ENCODE measurements at places on chromosomes 11 and 22.

GRCh38 chr11:92838759-92839310 lies 130.6 kb upstream of the MTNR1B start:
- no peak for DNase-seq

- no peak for DNase-seq
Measured at GRCh38 chr11:104968856-104969776, 742 bp upstream of the CASP4 start.

GRCh38 chr11:108890482-108891105 lies 225.7 kb downstream of the DDX10 start:
- no peak for DNase-seq

DNA sequence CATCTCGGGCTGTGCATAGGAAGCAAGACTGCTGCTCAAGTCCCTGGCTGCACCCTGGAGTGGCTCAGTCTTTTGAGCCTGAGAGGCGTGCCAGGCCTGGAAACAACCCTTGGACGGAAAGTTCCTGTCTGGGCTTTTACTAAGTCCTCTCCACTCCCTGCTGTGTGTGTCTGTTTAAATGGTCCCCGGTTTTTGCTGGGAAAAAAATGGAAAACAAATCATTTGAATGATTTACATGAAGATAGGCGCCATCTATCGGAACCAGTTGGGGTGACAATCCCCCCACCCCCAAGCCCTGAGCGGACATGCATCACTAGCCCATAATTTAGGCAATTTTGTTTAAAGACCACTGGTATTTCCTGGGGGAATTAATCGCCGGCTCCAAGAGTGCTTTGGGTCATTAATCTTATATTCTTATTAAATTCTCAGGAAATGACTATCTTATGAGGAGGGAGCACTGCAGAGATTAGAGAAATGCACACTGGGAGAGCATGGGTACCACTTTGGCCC lies 2.7 kb upstream of the GAB2 start:
- DNase-seq = peak; percentile 79

DNA sequence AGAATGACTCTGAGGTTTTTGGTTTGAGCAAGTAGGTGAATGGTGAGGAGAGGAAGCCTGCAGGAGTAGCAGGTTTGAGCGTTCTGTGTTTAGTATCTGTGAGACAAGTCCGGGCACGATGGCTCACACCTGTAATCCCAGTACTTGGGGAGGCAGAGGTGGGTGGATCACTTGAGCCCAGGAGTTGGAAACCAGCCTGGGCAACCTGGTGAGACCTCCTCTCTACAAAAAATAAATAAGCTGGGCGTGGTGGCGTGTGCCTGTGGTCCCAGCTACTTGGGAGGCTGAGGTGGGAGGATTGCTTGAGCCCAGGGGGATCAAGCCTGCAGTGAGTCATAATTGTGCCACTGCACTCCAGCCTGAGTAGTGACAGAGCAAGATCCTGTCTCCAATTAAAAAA lies 9.7 kb upstream of the CENATAC start:
- no peak for DNase-seq

DNA sequence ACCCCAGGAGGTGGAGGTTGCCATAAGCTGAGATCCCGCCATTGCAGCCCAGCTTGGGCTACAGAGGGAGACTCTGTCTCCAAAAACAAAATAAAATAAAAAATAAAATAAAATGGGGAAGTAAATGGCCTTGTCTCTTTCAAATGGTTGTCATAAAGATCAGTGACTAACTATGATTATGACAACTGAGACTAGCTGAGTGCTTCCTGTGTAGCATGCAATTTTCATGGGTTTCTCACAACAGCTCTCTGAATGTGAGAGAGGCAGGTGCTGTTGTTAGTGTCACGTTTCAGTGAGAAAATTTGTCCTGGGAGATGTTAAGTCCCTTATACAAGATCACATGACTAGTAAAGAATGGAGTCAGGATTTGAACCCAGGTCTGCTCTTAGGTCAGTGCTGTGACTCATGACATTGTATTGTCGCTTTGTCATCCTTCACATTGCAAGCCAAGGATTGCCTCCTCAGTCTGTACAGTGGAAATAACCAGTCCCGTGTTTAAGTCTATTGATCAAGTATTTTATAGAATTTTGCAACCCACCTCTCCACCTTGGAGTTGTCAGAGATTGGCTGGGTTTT lies 163.3 kb upstream of the CCDC90B start:
- DNase-seq = no peak

- no peak for DNase-seq
Measured at GRCh38 chr11:78926633-78927338, 352.1 kb upstream of the NARS2 start.

DNA sequence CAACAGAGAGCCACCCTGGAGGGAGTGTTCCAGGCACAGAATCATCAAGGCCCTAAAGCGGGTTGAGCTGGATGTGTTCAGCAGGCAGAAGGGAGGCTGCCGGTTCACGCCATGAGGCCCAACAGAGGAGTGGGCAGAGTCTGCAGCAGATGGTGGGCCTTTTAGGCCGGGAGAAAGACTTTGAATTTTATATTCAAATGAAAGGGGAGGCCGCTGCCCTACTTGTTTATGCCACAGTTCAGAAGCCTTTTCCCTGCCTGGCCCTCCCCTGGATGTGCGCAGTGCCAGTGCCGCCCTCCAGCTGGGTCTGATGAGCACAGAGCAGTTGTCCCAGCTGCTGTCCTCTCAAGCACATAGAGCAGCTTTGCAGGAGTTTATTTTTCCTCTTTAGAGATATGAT lies 46.9 kb upstream of the TTC12 start:
- DNase-seq = no peak

GRCh38 chr11:134691295-134691873 lies 279.3 kb upstream of the B3GAT1 start:
- no peak for DNase-seq

- DNase-seq = peak; percentile 49
Measured at GRCh38 chr11:13339195-13340153, 61.9 kb downstream of the BMAL1 start.

GRCh38 chr11:10201343-10201742 lies 92.7 kb downstream of the SBF2 start:
- DNase-seq = no peak

DNA sequence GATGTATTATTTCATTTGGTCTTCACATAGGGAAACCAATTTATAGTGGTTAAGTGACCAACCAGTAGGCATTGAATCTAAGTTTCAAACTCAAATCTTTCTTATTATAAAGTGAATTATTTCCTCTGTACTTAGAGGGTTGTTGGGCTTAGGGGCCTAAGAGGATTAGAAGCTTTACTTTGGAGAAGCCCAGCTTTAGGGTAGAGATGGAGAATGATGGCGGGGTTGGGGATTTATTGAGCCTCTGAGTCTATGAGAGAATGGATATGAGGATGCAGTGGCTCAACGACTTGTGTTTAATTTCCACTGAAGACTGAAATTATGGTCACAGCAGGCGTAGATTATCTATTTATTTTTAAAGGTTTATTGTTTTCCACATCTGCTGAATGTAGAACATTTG lies 55.5 kb downstream of the CHRDL2 start:
- DNase-seq = no peak

- DNase-seq = no peak
Measured at GRCh38 chr22:33455036-33455435, 396.9 kb upstream of the SYN3 start.

- DNase-seq = no peak
Measured at GRCh38 chr22:25492841-25493734, 71.4 kb upstream of the GRK3 start.

GRCh38 chr11:76825726-76826396 lies 34.9 kb upstream of the ACER3 start:
- no peak for DNase-seq

DNA sequence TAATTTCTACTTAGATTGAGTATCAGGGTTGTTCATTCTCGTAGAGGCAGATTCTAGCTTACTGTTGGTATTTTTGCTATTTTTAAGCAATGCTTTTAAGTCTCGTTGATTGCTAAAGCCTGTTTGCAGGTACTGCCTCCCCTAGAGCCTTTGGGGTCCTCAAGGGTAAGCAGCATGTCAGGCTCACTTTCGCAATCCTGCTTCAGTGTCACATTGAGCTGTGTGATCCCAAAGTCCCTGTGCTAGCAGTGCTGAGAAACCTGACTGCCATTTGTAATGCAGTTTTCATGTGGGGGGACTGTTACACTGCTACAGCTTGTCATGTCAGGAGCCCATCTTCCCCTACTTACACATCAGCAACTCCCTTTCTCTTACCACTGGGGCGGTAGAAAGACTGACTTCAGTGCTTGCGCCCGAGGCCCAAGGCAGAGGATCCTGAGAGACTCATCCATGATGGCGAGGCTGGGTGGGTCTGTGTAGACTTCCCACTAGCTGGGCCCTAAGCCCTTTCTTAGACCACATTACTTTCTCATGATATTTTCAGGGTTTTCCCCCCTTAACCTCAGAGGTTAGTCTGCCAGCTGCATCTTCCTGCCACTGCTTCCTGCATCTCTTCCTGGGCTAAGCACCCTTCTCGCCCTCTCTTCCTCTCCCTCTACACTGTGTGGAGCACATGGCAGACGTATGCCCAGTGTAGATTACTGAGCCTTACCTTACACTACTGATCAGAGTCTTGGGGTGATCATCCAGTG lies 40.8 kb upstream of the ST14 start:
- peak; percentile 15 for DNase-seq

DNA sequence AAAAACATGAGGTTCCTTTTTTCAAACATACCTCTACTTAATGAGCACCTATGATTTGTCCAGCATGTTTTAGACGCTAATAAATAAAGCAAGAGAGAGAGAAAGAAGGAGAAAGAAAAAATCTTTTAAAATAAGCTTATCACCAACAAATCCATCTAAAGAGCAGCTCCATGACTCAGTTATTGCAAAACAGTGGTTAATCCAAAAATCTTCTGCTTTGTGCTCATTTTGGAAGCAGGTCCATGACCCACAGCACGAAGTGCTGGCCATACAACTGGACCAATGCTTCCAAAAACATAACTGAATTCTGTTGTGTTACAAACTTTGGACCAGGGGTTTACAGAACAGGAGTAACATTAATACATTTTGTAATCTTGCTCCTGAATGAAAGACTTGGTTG lies 696.6 kb downstream of the KCNA4 start:
- DNase-seq = no peak

GRCh38 chr11:123261345-123262106 lies 66.5 kb upstream of the CLMP start:
- peak; percentile 90 for DNase-seq

DNA sequence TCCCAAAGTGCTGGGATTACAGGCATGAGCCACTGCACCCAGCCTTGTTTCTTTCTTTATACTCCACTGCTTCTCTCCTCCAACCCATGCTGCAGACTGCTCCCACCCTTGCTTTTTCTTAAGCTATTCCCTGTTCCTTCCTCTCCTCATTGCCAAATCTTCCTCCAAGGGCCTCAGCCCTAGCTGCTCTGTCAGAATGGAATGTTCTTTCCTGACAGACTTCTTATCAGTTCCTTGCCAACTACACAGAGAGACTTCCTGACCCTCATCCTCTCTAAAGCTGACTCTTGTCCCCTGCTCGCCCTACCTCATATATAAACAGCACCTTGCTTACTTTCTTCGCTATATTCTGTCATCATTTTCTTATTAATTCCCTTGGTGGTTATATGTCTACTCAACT lies 16.9 kb upstream of the PIK3C2A start:
- DNase-seq = no peak

DNA sequence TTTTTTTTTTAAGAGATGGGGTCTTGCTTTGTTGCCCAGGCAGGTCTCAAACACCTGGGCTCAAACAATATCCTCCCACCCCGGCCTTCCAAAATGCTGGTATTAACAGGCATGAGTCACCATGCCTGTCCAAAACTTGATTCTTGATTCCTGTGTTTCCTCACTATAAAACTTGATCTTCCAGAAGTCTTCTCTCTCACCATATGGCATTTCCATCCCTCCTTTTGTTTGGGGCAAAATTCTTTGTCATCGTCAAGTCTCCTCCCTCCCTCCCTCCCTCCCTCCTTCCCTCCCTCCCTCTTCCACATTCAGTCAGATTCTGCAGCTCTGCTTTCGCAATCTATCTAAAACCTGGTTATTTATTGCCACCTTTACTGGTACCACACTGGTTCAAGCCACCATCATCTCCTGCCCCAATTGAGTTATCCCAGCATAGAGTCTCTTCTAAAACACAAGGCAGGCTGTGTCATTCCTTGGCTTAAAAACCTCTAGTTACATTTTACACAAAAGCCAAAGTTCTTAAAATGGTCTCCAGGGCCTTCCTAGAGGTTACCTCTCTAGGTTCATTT lies 65.0 kb upstream of the HORMAD2 start:
- DNase-seq = no peak

- DNase-seq = no peak
Measured at GRCh38 chr22:35476341-35476740, 64.3 kb upstream of the RASD2 start.

DNA sequence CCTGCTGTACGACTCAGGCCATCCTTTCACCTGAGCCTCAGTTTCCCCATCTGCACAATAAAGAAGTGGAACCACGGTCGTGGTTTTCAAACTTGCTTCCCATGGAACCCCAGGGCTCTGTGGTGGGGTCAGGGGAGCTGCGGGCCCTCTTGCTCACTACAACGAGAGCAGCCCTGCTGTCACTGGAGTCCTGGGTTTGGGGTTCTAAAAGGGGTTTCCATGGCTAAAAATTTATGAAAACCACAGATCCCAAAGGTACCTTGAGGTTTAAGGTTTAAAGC lies 45.4 kb upstream of the CARS1 start:
- DNase-seq = no peak

DNA sequence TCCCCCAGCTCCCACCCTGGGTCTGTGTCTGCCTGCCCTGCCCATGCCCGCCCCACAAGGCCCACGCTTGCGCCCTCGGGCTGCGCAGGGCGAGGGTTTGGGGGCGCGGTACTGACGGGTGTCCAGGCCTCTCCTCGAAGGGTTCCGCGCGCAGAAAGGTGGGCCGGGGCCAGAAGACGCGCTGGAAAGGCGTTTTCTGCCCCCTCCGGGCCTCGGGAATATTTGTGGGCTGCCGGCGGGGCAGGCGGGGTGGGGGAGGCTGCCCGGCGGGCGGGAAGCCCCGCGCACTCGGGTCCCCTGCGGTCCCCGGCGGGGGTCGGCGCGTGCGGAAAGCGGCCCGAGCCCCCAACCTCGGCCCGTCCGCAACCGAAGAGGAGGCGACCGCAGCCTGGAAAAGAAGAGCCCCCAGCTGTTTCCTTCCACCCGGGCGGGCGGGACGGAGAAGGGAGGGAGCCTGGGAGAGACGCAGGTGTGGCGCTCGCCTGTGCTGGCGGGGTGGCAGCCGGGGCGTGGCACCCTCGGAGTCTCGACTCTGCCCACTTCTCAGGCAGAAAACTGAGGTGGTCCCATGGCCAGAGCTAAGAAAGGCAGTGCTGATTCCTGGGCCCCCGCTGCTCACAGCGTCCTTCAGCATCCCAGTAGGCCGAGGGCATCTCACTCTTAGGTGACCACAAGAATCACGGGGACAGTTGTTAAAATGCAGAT lies 59.0 kb downstream of the THAP12 start:
- DNase-seq = no peak

DNA sequence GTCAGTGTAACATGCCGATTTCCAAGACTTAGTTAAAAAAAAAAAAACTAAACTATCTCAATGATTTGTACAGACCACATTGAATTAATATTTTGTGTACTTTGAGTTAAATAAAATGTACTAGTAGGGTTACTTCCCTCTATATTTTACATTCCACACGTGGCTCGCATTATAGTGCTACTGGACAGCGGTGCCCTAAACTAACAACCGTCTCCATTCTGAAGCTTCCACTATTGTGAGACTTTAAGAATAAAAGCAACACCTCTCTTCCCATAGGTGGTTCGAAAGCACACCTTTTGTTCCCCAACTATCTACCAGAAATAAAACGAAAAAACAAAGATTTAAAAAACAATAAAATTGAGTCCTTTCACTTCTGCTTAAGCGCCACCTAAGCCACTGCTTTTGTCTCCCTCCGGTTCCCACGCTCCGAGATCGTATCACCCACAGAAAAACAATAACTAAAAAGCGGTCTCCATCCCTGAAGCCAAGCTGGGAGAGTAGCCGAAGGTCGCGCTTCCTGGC lies 380 bp upstream of the TTC17 start:
- DNase-seq = peak; percentile 22

GRCh38 chr11:26201411-26201810 lies 130.5 kb upstream of the ANO3 start:
- no peak for DNase-seq

All from suppressor macrophage treated with lipopolysaccharide for 1 hour (primary cell).